ENCODE measurements at places on chromosomes 1 and 21. TPM values are rescaled to one million over a fixed set of nuclear protein-coding genes. Genes with fewer than 3 reads are reported as not detected.

SH2D5 gene
- 0.44 TPM for polyA plus RNA-seq

CFAP107 gene
- 0.09 TPM for polyA plus RNA-seq

CR1L gene
- not detected for polyA plus RNA-seq

LCE2C gene
- not detected for polyA plus RNA-seq

LRRC8B gene
- 3.0 TPM for polyA plus RNA-seq

CASQ1 gene
- 912 TPM for polyA plus RNA-seq

AURKAIP1 gene
- 71.7 TPM for polyA plus RNA-seq
